Mesothelial cell of epicardium (in vitro differentiated cells): ENCODE measurements at places on chromosomes 1 and 21. TPM values are rescaled to one million over a fixed set of nuclear protein-coding genes. Genes with fewer than 3 reads are reported as not detected.

Gene PLA2G2A
- total RNA-seq, result 3.7 to 5.0 TPM (median 4.1 TPM) in 3 replicates

Gene TXNIP
- 125 to 129 TPM (median 129 TPM) in 3 replicates for total RNA-seq

Gene TINAGL1
- 201 to 212 TPM (median 211 TPM) in 3 replicates for total RNA-seq

Gene PLA2G2C
- total RNA-seq, result 0.24 to 0.50 TPM (median 0.40 TPM) in 3 replicates

Gene UTP25
- total RNA-seq, result 8.8 to 9.7 TPM (median 9.0 TPM) in 3 replicates

Gene GPR37L1
- 0.07 to 0.11 TPM (median 0.09 TPM) in 3 replicates for total RNA-seq
